Activated CD4-positive, alpha-beta memory T cell treated with anti-CD3 and anti-CD28 coated beads for 36 hours (primary cell): ENCODE measurements at places on chromosomes 12 and 14.

- peaks cover 20% of the 10 kb centered on the region for H3K27me3 ChIP-seq
- no peak overlapping the region for H3K27ac ChIP-seq
- H3K4me1 ChIP-seq, result peaks cover 12% of the 10 kb centered on the region
These were observed 16.5 kb downstream of the SIX1 start for GRCh38 chr14:60632777-60633176.

DNA sequence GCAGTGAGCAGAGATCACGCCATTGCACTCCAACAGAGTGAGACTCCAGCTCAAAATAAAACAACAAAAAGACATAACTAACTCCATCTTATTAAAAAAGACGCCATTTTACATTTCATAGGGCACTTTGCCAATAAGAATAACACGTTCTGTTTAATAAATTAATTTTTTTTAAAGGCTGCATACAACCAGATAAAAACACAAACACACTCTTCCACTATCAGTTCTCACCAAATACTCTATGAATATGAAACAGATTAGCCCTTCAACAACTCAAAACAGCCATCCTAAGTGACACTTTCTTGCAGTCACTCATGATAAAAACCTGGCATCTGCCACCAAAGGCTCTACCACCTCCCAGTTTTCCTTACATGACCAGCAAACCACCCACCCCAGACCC lies 16.1 kb downstream of the AICDA start:
- no peak for DNase-seq
- H3K4me1 ChIP-seq, result no peaks in the 10 kb centered on the region
- no peaks in the 10 kb centered on the region for H3K36me3 ChIP-seq
- H3K27me3 ChIP-seq, result no peaks in the 10 kb centered on the region

DNA sequence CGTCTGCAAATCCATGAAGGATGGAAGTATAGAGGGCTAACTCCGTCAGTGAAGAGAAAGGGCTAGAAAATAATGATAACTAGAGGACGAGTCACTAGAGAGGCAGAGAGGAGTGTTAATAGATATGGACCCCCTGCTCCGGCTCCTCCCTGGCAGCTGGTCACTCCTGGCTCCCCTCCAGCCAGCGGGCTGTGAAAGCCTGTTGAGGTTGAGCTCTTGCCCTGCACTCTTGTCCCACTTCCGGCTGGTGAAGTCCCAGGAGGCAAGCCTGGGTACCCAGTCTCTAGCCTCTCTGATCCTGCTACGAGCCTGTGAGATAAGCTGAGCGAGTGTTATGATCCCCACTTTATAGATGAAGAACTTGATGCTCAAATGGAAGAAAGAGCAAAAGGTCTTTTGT lies 90.3 kb downstream of the RFX4 start:
- H3K36me3 ChIP-seq, result no peaks in the 10 kb centered on the region
- H3K4me1 ChIP-seq, result no peaks in the 10 kb centered on the region
- H3K27ac ChIP-seq, result no peak overlapping the region
- DNase-seq, result no peak
- H3K4me3 ChIP-seq, result no peak overlapping the region
- peaks cover 25% of the 10 kb centered on the region for H3K27me3 ChIP-seq

DNA sequence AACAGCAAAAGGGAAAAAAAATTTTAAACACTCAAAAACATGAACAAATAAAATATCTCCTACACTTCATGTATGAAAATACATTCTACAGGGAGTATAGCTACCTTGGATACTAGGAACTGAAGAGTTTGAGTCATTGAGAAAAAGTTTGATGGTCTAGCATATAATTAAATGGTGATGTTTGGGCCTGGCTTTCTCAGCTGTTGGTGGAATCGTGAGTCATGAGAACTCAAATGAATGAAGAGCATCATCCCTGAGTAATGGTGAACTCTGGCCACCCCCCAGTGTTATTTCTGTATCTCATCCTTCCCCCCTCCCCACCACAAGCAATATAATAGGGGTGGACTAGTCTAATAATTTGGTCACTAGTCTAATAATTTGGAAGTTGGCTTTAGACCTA lies 6.7 kb upstream of the SLC6A15 start:
- no peak overlapping the region for H3K27ac ChIP-seq
- H3K36me3 ChIP-seq, result no peaks in the 10 kb centered on the region
- H3K4me3 ChIP-seq, result no peak overlapping the region
- H3K27me3 ChIP-seq, result peaks cover under 1% of the 10 kb centered on the region
- DNase-seq, result no peak

GRCh38 chr12:126773012-126773411 lies 1494.0 kb upstream of the TMEM132C start:
- no peak for DNase-seq
- H3K4me1 ChIP-seq, result peaks cover 28% of the 10 kb centered on the region
- H3K36me3 ChIP-seq, result peaks cover 30% of the 10 kb centered on the region
